ENCODE measurements at places on chromosomes 1 and 21. TPM values are rescaled to one million over a fixed set of nuclear protein-coding genes. Genes with fewer than 3 reads are reported as not detected.

The ASCL5 gene
- total RNA-seq, result not detected

The MYBPH gene
- not detected for total RNA-seq

The FAM72B gene
- 1.3 TPM for total RNA-seq

The FNDC7 gene
- total RNA-seq, result not detected

The PLPPR4 gene
- 0.12 TPM for total RNA-seq

The MAB21L3 gene
- total RNA-seq, result 4.7 TPM

The TCP10L gene
- not detected for total RNA-seq

The RIMKLA gene
- total RNA-seq, result 24.2 TPM

The NR1I3 gene
- total RNA-seq, result not detected

The GBP1 gene
- total RNA-seq, result 13.0 TPM

The CHAF1B gene
- 2.7 TPM for total RNA-seq

The HHAT gene
- total RNA-seq, result 6.8 TPM

The PTGS2 gene
- 4.8 TPM for total RNA-seq

The OPRD1 gene
- 0.08 TPM for total RNA-seq

The HSPA13 gene
- 11.1 TPM for total RNA-seq

The HCRTR1 gene
- total RNA-seq, result 0.14 TPM

The SPRR1A gene
- total RNA-seq, result not detected

The FHAD1 gene
- 1.3 TPM for total RNA-seq

The CFHR4 gene
- not detected for total RNA-seq

The PNRC2 gene
- total RNA-seq, result 111 TPM
